ENCODE measurements at places on chromosomes 11 and 22.

DNA sequence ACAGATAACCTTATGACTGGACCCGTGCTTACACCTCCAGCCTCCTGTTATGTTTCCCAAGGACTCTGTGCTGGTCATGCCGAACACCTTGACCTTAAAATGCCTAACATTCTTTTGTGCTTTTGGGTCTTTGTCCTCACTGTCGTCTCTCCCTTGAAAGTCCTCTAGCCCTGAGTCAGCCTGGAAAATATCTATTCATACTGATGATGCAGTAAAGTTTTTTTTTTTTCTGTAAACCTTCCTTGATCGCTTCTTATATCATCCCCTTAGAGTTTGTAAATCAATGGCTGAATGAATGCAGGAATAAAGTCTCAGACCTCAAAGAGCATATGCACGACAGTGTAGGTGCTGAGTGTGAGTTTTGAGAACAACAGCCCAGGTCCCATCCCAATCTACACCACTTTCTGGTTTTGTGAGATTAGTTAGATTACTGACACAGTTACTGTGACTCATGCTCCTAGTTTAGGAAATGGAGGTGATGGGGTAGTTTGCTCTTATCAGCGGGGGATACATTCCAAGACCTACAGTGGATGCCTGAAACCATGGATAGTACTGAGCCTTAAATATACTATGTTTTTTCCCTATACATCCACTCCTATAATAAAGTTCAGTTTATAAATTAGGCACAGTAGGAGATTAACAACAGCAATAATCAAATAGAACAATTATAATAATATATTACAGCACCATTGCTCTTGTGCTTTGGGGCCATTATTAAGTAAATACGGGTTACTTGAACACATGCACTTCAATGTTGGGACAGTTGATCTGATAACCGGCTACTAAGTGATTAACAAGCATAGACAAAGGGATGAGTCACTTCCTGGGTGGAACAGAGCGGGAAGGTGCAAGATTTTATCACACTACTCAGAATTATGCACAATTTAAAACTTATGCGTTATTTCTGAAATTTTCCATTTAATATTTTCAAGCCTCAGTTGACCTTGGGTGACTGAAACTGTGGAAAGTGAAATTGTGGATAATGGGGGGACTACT lies 8.6 kb downstream of the TCN1 start:
- DNase-seq, result no peak

DNA sequence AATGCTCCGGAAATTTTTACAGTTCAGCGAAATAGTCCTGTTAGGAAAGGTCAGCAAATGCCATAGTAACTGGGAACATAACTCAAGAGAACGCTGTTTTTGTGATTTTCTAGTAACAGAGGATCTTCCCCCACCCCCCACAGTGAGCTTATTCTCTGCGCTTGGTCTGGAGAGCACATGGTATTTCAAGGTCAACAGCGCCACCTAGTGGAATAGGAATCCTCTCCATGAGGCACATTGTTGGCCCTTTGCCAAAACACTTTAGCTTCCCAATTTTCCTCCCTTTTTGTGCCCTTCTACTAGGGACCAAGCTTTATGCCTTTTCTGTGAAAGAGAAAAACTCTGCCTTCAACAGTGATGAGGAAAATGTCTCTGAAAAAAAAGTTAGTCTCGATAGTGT lies 13.2 kb upstream of the OR4C12 start:
- DNase-seq, result peak; percentile 74

- no peak for DNase-seq
These were observed 250.3 kb upstream of the TBCEL start for GRCh38 chr11:120773501-120774031.

DNA sequence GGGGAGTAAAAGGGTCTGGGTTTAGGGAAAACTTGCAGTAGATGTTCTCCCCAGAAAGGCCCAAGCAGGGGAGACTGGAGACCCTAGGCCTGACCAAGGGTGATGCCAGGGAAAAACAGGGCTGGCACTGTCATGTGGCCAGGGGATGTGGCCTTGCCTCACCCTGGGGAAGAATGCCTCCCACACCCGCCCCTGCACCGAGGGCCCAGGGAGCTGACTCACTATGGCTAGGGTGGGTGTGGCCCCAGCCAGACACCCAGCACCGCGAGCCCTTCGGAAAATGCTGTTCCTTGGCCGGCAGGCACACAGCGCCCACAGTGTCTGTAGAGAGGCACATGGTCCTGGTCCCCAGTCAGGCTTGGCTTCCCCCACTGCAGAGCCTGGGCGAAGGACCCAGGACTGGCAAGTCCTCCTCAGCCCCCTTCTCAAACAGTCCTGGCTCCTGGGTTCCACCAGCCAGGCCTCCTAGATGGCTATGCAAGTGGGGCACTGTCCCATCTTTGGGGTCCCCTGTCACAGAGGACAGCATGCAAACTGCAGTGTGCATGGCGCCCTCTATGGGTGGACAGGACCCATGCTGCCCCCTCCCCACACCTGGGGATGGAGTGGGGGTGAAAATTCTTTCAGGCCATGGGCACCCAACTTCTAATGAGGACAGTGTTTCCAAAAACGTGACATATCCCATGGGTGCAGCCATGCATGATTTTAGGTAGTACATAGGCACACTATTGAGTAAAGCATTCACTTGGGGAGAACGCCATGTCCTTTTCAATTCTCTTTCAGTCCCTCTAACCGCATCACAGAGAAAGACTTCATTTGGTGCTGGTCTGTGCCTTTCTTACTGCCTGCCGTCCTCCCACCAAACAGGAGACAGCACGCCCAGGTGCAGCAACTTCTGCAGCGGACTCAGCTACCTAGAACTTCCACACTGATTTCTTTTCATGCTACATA lies 15.2 kb downstream of the TMPRSS5 start:
- DNase-seq, result no peak

GRCh38 chr11:102118937-102119336 lies 8.7 kb downstream of the YAP1 start:
- DNase-seq, result no peak

GRCh38 chr11:932435-932834 lies 6.8 kb downstream of the AP2A2 start:
- no peak for DNase-seq
